ENCODE measurements at places on chromosomes 2 and 18. TPM values are rescaled to one million over a fixed set of nuclear protein-coding genes. Genes with fewer than 3 reads are reported as not detected.

Gene GPR75
- total RNA-seq: 4.9 TPM

Gene UCN
- 1.6 TPM for total RNA-seq

DNA sequence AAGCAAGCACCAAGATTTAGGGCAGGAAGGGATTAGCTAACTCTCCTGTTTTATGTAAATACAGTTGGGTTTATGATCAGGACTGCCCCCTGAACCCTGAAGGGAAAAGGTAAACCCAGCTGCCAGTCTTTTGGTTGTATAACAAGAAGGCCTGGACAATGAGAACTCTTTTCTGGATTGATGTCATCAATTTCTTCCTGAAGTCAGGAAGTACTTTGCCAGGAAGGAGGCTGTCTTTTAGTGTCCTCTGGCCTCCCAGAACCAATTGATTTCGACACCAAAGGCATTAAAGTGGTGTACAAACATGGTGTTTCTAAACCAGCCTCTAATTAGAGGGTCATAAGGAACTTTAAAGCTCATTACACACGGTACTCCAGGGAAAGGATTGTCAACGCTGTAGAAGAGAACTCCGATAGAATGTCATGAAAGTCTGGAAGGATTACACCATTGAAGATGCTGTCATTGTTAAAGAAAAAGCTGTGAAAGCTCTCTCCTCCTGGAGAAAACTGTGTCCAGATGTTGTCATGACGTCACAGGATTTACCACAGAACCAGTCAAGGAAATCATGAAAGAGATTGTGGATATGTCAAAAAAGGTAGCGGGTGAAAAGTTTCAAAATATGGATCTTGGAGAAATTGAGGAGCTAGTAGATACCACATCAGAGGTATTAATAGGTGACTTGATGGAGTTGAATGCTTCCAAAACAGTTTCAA, 78.8 kb downstream of the ANKRD12 start:
- DNase-seq: no peak
- H3K27me3 ChIP-seq: no peaks in the 10 kb centered on the region
- no peaks in the 10 kb centered on the region for H3K4me1 ChIP-seq
- H3K36me3 ChIP-seq: peaks cover 74% of the 10 kb centered on the region
- H3K4me3 ChIP-seq: no peak overlapping the region

DNA sequence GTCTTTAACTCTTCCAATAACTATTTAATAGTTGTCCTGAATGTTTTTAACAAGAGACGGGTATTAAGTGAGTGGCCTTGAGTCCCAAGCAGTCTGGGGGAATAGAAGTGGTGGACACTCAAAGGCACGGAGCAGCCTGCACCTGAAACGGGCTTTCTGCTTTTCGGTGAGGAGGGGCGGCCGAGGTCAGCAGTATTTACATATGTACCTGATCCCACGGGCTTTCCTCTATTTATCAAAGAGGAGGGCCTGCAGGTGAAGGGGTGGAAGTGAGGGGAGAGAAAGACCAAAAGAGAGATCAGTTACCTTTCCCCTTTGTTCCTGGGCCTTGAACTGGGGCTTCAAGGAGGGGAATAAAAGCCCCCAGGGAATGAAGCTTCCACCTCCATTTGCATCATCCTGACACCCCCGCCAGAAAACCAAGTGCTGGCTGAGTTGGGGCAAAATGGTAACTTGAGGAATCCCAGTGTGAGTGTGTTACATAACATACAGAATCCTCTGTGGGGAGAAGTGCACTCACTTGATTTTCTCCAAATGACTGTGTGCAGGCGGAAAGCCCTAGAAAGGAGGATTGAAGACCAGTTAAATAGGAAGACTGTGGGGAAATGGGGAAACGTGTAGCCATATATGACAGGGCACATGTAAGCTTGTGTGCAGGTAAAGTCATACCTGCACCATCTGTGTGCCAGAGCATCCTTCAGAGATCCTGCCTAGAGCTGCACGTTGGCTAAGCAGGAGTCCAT, 12.4 kb downstream of the POU3F3 start:
- no peak overlapping the region for H3K27ac ChIP-seq
- no peak for DNase-seq
- peaks cover 5% of the 10 kb centered on the region for H3K4me1 ChIP-seq
- no peaks in the 10 kb centered on the region for H3K36me3 ChIP-seq
- H3K27me3 ChIP-seq: peaks cover 80% of the 10 kb centered on the region
- no peak overlapping the region for H3K4me3 ChIP-seq

DNA sequence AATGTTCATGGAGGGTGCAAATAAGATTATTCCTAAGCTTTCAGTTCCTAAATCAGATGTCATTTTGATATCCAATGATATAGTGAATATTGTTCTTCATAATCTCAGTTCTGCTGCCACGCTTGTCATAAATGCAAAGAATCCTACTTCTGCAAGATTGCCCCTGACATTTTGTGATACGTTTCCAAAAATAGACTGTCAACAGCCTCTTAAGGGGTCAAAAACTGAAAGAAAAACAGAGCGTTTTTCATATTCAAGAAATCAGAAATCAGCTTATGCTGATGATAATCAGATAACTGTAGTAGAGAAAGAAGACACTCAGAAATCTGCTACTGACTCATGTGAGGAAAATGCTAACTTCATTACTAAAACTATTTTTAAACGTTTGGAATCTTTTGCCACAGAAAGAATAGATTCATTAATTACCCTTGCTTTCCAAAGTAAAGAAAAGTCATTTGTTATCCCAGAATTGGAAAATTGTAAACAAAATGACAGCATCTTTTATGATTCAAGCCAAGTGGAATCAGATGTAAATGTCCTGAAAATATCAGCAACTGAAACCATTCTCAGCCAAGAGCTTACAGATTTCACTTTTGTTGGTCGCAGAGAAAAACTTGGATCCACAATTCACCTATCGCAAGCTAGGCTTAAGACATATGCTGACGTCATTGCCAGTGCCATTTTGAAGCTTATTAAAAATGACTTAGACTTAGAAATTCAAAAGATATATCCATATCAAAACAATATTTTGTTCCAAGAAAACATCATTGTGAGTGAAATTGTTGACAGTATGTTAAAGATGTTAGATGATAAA, 55.1 kb downstream of the FSIP2 start:
- no peaks in the 10 kb centered on the region for H3K4me1 ChIP-seq
- H3K4me3 ChIP-seq: no peak overlapping the region
- no peak overlapping the region for H3K27ac ChIP-seq
- H3K27me3 ChIP-seq: no peaks in the 10 kb centered on the region

DNA sequence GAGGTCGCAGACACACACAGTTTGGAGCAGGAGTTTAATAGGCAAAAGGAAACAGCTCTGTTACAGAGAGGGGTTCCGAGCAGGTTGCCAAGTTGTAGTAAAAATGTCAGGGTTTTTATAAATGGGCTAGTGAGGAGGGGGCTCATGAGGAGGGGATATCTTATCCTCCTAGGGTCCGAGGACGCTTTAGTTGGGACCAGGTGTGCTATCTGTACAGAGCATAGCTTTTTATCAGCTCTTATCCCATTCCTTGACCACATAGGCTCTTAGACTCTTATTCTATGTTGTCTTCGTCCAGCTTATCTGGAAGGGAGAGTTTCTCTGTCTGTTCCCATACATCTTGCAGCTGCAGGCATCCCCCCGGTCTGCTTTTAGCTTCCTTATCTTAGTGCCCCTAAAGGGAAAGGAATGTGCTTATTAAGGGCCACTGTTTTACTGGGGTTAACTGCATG, 44.7 kb downstream of the PDK1 start:
- no peaks in the 10 kb centered on the region for H3K27me3 ChIP-seq
- H3K4me3 ChIP-seq: no peak overlapping the region
- H3K27ac ChIP-seq: no peak overlapping the region
- DNase-seq: no peak

Gene FAM161A
- total RNA-seq: 0.88 TPM

Gene DOK6
- total RNA-seq: not detected

GRCh38 chr18:28963481-28963880, 786.6 kb upstream of the CDH2 start:
- no peaks in the 10 kb centered on the region for H3K4me1 ChIP-seq
- H3K27ac ChIP-seq: no peak overlapping the region
- H3K27me3 ChIP-seq: no peaks in the 10 kb centered on the region
- no peak for DNase-seq
- no peak overlapping the region for H3K4me3 ChIP-seq

DNA sequence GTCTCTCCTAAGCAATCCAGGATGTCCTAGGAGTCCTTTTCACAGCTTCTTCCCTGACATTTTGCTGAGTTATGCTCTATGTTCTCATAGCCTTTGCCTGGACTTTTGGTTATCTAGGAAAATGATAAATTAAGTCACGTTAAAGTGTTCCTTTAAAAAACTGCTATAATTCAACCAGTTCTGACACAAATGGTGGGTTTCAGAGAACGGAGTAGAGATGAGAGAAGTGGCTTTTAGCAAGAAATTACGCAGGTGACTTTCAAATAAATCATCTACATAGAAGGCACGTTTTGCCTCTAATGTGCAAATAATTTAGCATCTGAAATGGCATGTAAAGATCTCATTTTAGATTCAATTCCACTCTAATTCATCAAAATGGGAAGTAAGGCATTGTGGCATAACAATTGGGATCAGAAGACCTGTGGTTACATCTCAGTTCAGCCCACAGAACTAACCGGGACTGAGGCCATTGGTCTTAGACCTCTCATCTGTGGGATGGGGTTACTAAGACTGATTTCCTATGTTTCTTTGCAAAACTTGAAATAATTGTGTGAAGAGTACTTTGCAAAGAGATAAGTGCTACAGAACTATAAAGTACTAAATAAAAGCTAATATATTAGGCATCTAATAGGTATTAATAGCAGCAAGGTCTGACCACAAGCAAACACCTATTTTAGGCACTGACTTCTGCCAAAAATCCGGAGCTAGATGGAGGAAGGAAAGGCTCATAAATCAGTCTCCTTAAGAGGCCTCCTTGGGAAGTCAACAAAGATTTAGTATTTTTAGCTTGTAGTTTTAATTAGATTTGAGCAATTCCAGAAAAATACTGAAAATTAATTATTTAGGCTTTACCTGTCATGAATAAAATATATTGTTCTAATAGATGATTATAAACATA, 211.4 kb downstream of the PIEZO2 start:
- DNase-seq: no peak
- H3K4me1 ChIP-seq: no peaks in the 10 kb centered on the region
- no peaks in the 10 kb centered on the region for H3K27me3 ChIP-seq
- no peak overlapping the region for H3K27ac ChIP-seq
- H3K4me3 ChIP-seq: no peak overlapping the region

Gene PROC
- not detected for total RNA-seq

GRCh38 chr2:238168196-238169047, 9.7 kb downstream of the ERFE start:
- peaks cover 21% of the 10 kb centered on the region for H3K4me1 ChIP-seq
- no peak overlapping the region for H3K4me3 ChIP-seq

DNA sequence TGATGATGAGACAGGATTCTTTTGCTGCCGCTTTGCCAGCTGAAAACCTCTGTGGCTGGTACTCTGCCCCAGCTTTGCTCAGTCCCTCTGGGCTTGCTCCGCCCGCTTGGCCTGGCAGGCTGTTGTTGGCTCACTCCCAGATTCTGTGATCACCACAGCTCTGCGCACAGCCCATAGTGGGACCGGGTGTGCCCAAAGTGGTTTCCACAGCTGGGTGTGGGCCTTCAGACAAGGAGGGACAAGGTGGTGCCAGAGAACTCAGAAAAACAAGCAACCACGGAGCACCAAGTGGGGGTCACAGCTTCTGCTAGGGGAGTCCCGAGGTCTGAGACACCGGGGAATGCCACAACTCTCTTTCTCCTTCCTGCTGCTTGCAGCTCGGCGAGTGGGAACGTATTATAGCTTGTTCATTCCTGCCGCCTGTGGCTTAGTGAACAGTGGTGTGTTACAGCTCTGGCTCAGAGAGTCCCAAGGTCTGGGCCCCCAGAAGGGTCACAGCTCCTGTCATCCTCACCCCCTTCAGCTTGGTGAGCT, 9.2 kb upstream of the KYNU start:
- H3K4me1 ChIP-seq: peaks cover 21% of the 10 kb centered on the region
- H3K27ac ChIP-seq: peak overlapping the region; percentile 57
- no peaks in the 10 kb centered on the region for H3K36me3 ChIP-seq
- H3K27me3 ChIP-seq: no peaks in the 10 kb centered on the region
- no peak overlapping the region for H3K4me3 ChIP-seq
- DNase-seq: peak; percentile 21

- peaks cover 7% of the 10 kb centered on the region for H3K4me1 ChIP-seq
- no peak overlapping the region for H3K27ac ChIP-seq
- no peak overlapping the region for H3K4me3 ChIP-seq
- no peak for DNase-seq
These were observed 138.2 kb downstream of the VAPA start for GRCh38 chr18:10051877-10052631.
